ENCODE measurements at places on chromosomes 12 and 14.
A peak's percentile ranks its signal among the peaks of the same experiment; 100 is the strongest.

DNA sequence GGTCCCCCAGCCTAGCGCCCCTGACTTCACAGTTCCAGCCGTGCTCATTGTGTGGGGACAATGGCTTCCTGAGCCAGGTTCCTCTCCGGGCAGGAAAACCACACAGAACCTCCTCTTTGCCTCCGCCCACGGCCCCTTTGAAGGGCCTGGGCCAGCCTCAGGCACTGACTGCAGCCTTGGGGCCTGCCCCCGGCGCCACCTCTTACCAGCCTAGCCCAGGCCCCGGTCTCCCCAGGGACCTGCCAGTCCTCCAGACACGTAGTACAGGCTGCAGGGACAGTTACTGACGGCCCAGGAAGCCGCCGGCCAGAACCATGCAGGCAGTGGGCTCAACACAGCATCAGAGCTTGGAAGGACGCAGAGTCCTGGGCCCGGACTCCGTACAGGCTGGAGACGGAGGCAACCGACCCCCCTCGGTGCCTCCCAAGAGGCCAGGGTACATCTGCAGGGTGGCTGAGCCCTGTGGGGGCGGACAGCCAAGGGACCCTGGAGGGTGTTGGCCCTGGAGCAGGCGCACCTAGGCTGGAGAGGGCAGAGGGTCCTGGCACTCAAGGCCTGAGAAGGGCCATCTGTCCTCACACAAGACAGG is 20.9 kb upstream of the NUDT14 start:
- DNase-seq = no peak

DNA sequence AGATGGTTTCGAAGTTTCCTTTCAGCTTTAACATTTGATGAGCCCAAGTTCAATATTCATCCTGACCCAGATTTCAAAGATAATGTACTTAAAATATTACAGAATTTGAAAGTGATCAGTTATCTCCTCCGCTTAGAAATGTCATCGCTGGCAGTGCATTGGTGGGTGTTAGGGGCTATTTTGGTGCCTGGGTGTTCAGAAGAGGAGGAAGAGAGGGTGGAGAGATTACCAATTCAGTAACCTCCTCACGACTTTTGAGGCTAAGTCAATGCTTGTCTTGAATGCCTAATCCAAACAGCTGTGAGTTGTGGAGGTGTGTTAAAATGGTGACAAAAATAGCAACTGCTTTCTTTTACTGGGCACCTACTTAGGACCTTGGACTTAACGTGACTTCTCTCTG is 13.8 kb upstream of the DGLUCY start:
- no peak for DNase-seq

- DNase-seq = no peak
These were observed 85.1 kb upstream of the LRIG3 start for GRCh38 chr12:59005193-59005955.

DNA sequence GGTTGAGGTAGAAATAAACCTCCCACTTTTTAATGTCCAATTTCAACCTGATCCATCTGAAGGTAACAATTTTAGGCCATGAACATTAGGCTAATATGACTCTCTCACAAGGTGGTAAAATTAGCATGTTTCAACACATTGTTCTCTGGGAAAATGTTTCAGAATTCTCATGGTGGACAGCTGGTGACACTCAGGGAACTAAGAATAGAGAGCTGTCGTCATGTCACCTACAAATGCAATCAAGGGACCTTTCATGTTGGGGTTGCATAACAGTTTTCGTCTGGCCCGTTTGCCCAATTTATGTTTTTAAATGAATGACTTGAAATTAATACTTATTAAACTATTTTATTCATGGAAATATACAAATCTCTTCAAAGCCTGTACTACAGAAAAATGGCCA is 180.7 kb upstream of the PRICKLE1 start:
- DNase-seq = no peak

DNA sequence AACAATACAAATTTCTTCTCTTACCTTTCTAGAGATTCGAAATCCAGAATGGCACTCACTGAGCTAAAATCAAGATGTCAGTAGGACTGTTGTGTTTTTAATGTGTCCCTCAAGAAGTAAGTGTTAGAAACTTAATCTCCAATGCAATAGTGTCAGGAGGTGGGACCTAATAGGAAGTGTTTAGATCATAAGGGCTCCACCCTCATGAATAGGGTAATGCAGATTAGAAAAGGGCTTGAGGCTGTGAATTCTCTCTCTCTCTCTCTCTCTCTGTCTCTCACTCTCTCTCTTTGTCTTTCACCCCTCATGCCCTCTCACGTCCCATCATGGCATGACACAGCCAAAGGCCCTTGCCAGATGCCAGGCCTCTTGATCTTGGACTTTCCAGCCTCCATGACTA is 15.6 kb upstream of the SRGAP1 start:
- DNase-seq = no peak

DNA sequence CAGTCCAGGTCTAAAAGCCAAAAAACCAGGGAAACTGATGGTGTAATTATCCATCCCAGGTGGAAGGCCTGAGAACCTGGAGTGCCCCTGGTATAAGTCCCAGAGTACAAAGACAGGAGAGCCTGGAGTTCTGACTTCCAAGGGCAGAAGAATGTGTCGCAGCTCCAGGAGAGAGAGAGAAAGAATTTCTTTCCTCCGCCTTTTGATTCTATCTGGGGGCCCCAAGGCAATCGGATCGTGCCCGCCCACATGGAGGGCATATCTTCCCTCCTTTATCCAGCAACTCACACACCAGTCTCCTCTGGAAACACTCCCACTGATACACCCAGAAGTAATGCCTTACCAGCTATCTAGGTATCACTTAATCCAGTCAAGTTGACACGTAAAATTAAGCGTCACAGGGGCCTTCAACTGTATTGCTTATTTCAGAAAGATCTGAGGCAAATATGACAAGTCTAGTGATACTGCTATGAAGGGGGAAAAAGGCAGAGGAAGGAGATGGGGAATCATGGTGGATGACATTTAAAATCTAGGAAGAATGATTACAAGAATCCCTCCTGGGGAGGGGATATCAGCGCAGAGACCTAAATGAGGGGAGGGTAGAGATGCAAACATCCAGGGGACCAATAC is 30.5 kb upstream of the LRP6 start:
- no peak for DNase-seq

DNA sequence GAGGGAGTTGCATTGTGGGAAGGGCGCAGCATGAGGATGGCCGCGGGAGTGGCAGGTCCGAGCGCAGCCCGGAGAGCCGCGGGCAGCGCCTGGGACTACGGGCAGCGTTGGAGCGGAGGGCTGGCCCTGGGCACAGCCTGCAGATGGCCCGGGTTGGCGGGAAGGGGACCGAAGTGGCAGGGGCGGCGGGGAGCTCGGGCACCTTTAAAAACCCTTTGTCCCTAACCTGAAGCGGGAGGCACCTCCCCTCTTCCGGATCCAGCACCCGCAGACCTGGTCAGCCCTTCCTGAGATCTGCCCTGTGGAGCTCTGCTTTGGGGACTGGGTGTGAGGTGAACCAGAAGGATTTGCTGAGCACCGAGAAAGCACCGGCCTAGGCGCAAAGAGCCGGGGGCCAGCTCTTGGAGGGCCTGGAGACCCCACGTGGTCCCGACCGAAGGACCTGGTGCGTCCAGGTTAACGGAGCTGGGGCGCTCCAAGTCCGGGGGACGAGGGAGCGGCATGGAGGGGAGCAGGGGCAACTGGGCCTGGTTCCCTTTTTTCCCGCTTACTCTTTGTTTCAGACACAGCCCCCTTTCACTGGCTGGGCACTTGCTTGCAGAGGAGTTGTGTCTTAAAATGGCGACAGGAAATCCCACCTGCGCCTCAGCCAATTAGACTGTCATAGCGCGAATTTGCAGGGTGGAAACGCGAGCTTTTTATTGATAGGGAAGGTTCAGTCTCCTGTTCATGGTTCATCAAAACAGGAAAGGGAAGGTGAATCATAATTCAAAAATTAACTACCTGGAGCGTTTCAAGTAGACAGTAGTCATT is 792 bp upstream of the SLC38A1 start:
- peak; percentile 36 for DNase-seq

DNA sequence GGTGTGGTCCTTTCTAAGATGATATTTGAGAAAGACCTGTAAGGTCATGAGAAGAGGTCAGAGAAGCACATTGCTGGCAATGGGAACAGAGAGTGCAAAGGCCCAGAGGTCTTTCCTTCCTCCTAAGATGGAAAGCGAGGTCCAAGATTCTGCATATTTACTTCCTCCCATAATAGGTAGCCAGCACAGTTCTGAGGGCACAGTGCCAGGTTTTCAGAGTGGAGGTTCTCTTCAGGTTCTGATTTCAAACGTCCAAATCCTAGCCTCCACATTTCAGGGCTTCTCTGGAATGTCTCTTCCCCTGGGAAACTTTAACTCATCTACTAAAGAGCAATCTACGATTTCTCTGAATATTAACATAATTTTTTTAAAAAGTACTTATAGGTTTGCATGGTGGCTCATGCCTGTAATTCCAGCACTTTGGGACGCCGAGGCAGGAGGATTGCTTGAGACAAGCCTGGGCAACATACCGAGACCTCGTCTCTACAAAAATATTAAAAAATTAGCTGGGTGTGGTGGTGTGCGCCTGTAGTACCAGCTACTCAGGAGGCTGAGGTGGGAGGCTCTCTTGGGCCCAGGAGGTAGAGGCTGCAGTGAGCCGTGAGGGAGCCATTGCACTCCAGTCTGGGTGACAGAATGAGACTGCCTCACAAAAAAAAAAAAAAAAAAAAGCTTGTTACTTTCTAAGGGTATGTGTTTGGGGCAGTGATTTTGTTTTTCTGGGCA is 526 bp upstream of the MRPL42 start:
- DNase-seq = peak; percentile 27

- DNase-seq = no peak
These were observed 95.9 kb downstream of the SLC35F4 start for GRCh38 chr14:57769863-57770523.

GRCh38 chr14:101125313-101125712 is 221.8 kb upstream of the RTL1 start:
- DNase-seq = no peak

GRCh38 chr12:8680533-8680932 is 17.3 kb upstream of the RIMKLB start:
- no peak for DNase-seq

DNA sequence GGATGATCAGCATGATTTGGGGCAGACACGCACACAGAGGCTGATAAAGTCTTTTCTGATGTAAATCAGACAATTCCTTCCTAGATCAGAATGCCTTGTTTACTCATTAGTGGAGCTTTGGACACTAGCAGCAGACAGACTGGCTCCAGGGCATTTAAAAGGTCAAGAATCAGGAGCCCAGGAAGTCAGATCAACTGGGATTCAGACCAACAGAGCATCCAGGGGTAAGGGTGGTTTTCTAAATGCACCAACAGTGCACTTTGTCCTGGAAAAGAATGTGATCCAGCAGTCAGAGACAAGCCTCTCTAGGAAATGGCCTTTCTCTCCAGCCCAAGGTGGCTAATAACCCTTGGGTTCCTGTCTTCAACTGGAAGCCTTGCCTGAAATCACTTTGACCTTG is 405.3 kb downstream of the MED13L start:
- no peak for DNase-seq

DNA sequence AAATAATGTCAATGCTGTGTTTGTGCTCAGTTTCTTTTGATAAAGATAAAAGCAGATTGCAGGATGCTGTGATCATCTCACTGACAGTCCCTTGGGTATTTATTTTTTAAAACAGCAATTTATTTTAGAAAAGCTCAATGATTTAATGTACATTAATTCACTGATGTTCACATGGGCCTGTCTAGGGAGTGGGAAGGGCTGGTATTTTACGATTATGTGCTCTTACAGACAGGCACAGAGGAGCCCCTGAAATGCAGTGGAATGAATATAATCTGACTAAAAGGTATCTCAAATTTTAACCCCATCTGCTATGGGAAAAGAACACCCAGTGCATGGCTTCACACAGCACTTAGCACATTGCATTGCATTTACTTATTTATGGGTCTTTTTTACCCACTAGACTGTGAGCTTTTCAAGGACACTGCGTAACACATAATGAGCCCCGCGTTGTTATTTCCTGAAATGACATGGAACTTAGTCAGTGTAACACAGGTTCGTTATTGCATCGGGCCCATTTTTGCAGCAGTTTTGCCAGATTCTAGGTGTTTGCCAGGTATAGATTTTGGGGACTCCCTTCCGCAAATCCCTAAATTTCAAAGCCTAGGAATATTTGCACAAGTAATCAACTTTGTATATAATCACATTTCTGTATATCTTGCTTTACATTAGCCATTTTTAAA is 425.3 kb upstream of the FBXO33 start:
- no peak for DNase-seq

- DNase-seq = no peak
These were observed 21.1 kb downstream of the BDKRB2 start for GRCh38 chr14:96225745-96226151.

DNA sequence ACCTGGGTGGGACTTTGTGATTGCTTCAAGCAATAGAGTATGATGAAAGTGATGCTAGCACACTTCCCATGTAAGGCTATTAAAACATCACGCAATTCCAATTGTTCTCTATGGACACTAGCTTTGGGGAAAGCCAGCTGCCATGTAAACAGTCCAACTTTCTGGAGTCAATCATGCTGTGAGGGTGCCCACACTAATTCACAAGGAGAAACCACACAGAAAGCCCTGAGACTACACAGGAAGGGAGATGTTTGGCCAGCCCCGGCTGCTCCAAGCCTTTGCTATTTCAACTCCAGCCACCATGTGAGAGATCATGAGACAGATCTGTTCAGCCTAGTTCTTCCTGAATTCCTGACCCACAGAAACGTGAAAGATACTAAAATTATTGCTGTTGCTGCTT is 96.3 kb downstream of the ST8SIA1 start:
- DNase-seq = no peak

- DNase-seq = no peak
These were observed 273.6 kb upstream of the PWP1 start for GRCh38 chr12:107411792-107412535.

- DNase-seq = no peak
These were observed 38.6 kb downstream of the MGST1 start for GRCh38 chr12:16385782-16386646.

- DNase-seq = no peak
These were observed 7.6 kb downstream of the ITPK1 start for GRCh38 chr14:93108105-93108504.

- DNase-seq = no peak
These were observed 206.5 kb downstream of the SLC41A2 start for GRCh38 chr12:104751594-104751993.

DNA sequence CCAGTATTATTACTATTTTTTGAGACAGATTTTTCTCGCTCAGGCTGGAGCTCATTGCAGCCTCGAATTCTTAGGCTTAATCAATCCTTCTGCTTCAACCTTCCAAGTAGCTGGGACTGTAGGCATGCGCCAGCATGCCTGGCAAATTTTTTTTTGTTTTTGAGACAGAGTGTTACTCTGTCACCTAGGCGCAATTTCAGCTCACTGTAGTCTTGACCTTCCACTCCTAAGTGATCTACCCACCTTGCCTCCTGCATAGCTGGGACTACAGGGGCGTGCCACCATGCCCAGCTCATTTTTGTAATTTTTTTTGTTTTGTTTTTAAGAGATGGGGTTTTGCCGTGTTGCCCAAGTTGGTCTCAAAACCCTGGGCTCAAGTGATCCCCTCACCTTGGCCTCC is 15.2 kb downstream of the ERC1 start:
- no peak for DNase-seq

- no peak for DNase-seq
These were observed 240.0 kb upstream of the FOXN3 start for GRCh38 chr14:89657014-89657413.
